ENCODE measurements at places on chromosomes 7 and 10. TPM values are rescaled to one million over a fixed set of nuclear protein-coding genes. Genes with fewer than 3 reads are reported as not detected.

Gene MRLN
- polyA plus RNA-seq: not detected

Gene ACSM6
- not detected for polyA plus RNA-seq

Gene TMEM209
- 5.6 TPM for polyA plus RNA-seq

Gene LYZL2
- polyA plus RNA-seq: not detected

Gene ZMIZ2
- polyA plus RNA-seq: 11.6 TPM

Gene IRF5
- 4.0 TPM for polyA plus RNA-seq

Gene WDFY4
- 1.9 TPM for polyA plus RNA-seq

Gene FBXW4
- polyA plus RNA-seq: 99.9 TPM

Gene TMEM178B
- polyA plus RNA-seq: 0.05 TPM

Gene ZNF425
- 2.1 TPM for polyA plus RNA-seq

Gene ATP6V0E2
- 24.3 TPM for polyA plus RNA-seq

Gene TMEM225B
- 1.3 TPM for polyA plus RNA-seq

Gene COL13A1
- polyA plus RNA-seq: 32.8 TPM

Gene CFAP70
- polyA plus RNA-seq: 0.25 TPM

Gene GIMAP8
- polyA plus RNA-seq: 1.6 TPM

Gene CDK6
- 5.4 TPM for polyA plus RNA-seq

Gene CFAP58
- 0.67 TPM for polyA plus RNA-seq

Gene HACD1
- polyA plus RNA-seq: 39.1 TPM

Gene UCMA
- polyA plus RNA-seq: not detected

Gene ANKRD61
- not detected for polyA plus RNA-seq

Gene ZNF107
- 1.3 TPM for polyA plus RNA-seq

Gene GRID2IP
- not detected for polyA plus RNA-seq

Gene BZW2
- polyA plus RNA-seq: 9.0 TPM

Gene ZNF138
- polyA plus RNA-seq: 3.6 TPM

Gene DYDC2
- not detected for polyA plus RNA-seq

Gene TEX36
- polyA plus RNA-seq: not detected

Gene LRGUK
- not detected for polyA plus RNA-seq

Data from aorta (tissue), 5 donors.